ENCODE measurements at places on chromosomes 13 and 19.

DNA sequence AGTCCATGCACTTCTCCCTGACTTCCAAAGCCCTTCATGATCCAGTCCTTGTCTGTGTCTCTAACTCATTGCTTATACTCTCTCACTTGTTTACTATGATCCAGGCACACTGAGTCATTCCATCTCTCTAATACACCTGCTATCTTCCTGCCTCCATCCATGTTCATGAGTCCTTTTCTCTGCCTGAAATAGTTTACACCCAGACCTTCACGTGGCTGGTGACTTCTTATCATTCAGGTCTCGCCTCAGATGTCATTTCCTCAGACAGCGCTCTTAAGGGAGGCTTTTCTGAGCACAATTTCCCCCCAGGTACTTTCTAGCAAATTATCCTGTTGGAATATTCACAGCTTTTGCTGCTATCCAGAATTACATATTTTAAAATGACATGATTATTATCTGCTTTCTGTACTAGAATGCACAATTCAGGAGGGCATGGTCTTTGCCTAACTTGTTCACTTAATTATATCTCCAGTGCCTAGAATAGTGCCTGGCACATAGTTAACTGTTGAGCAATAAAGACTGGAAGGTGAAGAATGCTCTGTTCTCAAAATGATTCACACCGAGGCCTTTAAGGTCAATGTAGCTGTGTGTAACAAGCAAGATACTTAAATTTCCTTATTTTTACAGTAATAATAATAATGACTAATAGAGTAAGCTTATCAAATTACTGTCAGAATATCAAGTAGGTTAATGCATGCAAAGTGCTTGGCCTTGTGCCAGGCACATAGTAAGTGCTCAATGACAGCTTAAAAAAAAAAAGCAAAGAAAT, 183.7 kb upstream of the SPRY2 start:
- no peak for DNase-seq

DNA sequence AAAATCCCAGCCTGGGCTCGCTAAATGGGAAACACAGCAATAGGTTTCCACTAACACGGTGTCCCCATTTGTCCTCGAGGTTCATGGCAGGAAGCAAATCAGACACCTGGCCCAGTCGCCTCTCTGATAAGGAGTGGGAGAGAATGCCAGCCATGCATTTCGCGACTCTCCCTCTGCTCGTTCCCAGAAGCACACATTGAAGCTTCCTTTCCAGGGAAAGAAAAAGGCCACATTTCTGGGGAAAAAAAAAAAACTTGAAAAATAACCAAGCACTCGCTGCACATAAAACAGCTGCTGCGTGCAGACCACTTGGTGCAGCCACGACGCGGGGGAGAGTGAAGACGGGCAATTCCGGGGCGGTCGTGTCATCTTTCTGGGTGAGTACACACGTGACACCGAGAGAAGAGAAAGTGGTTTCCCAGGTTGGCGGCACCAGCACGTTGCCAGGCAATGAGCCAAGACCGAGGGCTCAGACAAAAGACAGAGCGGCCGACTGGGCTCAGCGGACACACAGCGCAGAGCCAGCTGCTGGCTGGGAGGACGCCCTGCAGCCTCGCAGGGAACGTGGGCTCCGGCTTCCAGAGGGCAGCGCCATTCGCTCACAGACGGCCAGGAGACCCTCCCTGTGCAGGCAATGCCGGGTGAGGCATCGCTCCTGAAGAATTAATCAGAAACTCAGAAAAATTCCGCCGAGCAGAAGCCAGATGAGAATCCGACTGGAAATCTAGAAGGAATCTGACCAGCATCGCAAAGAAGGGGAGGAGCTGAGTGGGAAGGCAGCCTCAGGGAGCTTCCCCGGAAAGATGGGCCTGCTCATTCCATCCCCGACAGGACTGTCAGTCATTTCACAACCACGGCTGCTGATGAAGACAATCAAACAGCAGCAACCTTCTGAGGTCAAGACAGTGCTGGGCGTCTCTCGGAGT, 83.2 kb upstream of the IRS2 start:
- DNase-seq = no peak

GRCh38 chr13:93388701-93389100, 162.1 kb downstream of the GPC6 start:
- no peak for DNase-seq

DNA sequence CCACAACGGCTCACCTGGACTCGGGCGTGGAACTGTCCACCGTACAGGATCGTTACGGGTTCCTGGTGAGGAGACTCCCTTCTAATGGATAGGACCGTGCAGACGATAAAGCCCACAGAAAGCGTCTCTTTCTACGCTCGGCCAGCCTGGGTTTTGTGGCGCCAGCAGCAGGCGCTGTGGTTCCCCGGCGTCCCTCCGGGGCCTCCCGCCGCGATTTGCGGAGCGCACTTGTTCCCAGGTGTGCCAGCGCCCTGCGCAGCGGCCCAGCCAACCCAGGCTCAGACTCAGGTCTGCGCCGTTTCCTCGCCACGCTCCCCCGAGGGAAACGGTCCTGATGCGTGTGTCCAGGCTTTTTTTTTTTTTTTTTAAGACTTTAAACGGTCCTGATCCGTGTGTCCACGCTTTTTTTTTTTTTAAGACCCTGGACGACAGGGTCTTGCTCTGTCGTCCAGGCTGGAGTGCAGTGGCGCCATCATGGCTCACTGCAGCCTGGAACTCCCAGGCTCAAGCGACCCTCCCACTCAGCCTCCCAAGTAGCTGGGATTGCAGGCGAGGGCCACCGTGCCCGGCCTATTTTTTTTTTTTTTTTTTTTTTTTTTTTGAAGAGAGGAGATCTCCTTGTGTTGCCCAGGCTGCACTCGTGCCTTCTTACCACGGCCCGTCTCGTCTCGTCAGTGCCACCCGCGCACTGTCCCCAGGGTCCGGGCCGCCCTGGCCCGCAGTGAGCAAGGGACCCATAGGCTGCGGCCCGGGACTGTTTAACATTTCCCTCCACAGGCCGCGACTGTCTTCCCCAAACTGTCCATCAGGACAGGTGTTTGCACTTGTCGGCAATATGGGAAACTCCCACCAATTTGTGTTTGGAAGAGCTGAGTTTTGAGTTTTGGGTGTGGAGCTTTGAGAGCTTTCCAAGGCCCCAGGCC, 23.8 kb downstream of the GJA3 start:
- no peak for DNase-seq

DNA sequence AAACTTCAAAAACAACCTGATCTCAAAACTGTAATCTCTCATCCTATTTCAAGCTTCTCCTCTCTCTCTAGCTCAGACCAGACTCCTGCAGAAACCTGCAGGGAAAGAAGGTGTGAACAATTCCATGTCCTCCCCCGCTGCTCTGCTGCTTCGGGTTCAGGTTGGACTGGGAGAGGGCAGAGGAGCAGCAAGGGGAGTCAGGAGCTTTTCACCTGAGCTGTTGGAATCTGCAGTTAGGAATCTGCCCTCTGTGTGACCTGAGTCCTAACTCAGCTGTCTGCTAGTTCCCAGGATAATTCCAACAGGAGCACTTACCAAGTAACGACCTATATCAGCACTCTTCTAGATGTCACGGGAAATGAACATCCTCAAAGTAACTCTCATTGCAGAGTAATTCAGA, 118.3 kb downstream of the DNAJC15 start:
- DNase-seq = no peak

- DNase-seq = no peak
Measured at GRCh38 chr19:35299523-35300338, 7.8 kb downstream of the MAG start.

GRCh38 chr13:48400090-48400694, 12.7 kb downstream of the LPAR6 start:
- DNase-seq = no peak

GRCh38 chr19:35168196-35168595, 13.7 kb downstream of the FXYD5 start:
- peak; percentile 85 for DNase-seq

- no peak for DNase-seq
Measured at GRCh38 chr13:95192998-95193397, 108.3 kb downstream of the ABCC4 start.

DNA sequence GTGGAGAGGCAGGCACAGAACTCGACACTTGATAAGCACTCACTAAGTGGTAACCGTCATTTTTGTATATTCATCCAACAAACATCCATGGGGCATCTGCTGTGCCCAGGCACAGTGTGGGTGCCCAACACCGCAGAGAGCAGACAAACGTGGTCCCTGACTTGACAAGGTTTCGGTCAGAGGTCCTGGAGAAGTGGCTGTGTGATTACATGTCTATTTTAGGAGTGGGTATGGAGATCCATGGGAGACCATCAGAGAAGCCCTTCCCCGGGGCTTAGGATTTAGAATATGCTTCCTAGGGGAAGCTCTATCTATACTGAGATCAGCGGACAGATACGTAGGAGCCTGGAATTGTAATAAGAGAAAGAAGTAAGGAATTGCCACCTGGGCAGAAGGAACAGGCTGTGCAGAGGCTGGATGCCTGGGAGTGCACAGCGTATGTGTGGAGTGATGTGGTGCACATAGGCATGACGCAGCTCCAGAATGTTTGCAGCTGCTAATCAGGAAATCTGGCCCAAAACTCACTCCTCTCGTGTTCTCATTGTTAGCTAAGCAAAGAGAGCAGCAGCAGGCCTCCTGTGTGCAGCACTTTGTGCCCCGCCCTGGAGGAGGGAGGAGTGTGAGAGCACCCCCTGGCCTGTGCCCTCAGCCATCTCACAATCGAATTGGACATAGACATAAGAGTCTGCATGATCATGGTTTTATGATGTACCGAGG, 23.0 kb upstream of the IRS2 start:
- no peak for DNase-seq

GRCh38 chr13:49060678-49061387, 85.1 kb downstream of the FNDC3A start:
- no peak for DNase-seq

GRCh38 chr13:102141625-102142472, 260.0 kb downstream of the FGF14 start:
- peak; percentile 38 for DNase-seq

- no peak for DNase-seq
Measured at GRCh38 chr13:35785576-35786303, 309.3 kb upstream of the MAB21L1 start.

- DNase-seq = no peak
Measured at GRCh38 chr19:40658031-40658430, 32.4 kb downstream of the NUMBL start.

DNA sequence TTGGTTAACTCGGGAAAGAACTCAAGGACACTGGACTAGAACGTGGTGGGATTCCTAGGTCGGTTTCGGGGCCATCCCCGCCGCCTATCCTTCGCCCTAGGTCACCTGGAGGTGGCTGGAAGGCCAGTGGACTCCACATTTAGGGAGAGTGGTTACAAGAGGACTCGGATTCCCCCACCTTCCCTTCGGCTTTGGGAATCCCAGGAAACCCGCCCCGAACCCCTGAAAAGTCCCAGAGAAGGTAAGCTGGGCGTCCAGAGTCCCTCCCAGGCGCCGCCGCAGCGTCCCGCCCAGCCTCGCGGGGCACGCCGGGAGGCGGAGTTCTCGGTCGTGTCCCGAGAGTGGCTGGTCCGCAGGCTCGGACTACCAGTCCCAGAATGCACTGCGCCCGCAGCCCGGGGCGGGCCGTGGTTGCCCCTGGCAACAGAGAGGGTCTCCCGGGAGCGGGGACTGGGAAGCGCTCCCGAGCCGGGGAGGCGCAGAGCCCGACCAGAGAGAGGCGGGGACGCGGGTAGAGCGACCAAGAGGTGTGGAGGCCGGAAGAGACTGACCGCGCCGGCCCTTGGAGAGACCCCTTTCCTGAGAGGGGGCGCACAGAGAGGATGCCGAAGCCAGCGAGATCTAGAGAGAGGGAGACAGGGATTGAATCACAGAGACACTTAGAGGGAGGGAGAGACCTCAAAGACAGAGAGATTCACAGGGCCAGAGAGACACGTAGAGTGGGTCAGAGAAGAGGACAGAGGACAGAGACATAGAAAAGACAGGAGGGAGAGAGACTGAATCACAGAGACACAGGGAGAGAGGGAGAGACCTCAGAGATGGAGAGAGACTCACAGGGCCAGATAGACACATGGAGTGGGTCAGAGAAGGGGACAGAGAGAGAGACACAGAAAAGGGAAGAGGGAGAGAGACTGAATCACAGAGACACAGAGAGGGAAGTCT, 2.6 kb upstream of the PRKCG start:
- peak; percentile 88 for DNase-seq

- DNase-seq = no peak
Measured at GRCh38 chr19:46002678-46003275, 7.5 kb downstream of the CCDC61 start.

DNA sequence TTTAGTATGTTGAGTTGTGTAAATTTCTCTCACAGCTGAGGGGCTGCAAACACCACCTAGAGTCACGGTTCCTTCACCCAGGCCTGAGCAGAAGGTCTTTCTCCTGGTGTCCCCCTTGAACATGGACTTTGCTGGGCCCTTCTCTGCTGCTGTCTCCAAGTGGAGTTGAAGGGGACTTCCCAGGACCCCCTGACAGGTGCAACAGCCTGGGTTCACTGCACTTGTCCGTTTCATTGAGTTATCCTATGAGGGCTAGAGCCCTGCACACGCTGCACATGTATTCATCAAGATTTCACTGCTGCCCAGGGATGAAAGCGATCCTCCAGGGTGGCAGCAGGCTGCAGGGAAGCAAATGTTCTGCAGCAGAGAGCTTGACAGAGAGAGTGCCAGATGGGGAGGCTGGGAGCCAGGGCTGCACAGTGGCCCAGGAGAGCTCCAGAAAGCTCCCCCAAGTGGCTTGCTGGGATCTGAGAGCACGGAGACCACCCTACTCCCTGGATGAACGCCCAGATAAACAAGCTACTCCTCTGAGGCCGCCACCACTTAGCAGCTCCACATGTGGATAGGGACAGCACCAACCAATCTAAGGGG, 10.3 kb downstream of the TMEM272 start:
- DNase-seq = no peak

DNA sequence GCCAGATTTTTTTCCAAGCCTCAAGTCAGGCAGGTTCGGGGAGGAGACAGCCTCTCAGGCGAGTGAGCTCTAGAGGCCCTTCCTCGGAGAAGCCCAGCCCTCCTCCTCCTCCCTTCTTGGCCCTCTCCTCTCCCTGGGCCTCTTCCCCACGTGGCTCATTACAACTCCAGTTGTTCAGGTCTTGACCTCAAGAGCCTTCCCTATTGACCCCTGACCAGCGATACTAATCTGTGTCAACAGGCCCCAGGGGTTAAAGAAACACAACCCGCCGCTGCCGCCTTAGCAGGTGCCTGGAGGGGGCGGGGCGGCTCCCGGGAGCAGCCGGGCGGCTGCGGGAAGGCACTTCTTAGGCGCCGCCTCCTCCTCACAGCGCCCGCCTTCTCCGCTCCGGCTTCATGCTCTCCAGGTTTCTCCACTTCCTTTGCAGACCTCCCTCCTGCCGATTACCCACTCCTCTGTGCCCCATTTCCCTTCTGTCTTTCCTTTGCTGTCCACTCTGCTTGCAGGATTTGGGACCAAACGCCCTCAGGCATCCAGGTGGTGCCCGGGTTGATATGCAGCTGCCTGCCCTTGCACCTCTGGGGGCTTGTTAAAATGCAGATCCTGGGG, 51.0 kb downstream of the LYL1 start:
- no peak for DNase-seq

DNA sequence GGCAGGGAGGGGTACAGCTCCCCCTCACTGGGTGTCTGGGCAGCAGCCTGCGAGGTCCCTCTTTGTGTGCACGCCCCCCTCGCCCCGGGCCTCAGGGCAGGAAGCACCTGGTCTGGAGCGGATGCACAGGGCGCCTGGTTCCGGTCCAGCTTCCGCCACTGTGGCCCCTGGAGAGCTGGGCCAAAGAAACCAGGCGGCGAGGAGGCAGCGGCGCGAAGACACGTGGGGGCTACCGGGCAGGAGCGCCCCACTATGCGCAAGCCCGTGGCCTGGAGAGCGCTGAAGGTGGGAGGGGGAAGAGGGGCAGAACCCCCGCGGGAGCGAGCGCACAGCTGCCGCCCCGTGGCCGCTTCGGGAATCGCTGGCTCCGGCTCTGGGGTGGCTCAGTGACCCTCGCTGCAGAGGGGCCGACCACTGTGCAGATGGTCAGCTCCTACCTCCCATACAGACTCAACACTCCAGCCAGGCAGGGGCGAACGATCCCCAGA, 1.7 kb upstream of the LYL1 start:
- no peak for DNase-seq
